Esophagus squamous epithelium (tissue), 5 donors: ENCODE measurements at places on chromosomes 7 and 10.

GRCh38 chr7:31785101-31785500, 98.1 kb downstream of the PPP1R17 start:
- DNase-seq = no peak

- DNase-seq = no peak
These were observed 39.7 kb upstream of the ENO4 start for GRCh38 chr10:116809483-116810119.

DNA sequence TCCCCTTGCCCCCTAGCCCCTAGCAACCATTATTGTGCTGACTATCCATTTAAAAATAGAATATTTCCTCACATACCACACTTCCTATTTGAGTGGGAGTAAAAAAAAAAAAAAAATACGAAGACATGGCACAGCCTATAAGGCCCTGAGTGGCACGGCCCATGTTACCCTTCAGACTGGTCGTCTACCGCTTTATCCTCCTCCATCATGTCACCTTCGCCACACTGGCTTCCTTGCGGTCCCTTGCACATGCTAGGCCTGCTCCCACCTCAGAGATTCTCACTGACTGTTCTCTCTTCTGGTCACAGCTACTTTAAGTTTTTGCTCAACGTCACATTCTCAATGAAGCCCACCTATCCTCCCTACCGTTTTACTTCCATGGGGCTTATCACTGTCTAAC, 130.3 kb downstream of the ATE1 start:
- no peak for DNase-seq

DNA sequence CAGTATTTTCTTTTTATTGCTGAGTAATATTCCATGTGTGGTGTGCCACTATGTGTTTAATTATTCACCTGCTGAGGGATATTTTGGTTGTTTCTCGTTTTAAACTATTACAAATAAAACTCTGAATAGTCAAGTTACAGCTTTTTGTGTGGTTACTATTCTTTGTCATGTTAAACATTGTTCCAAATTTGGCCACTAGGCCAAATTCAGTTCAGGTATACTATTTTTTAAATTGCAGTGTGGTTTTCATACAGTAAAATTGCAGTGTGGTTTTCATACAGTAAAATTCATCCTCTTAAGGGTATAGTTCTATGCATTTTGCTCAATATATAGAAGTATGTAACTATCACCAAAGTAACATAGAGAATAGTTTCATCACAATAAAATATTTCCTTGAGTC, 97.4 kb upstream of the FAM3C start:
- DNase-seq = no peak

- no peak for DNase-seq
These were observed 473 bp downstream of the ADCK2 start for GRCh38 chr7:140673063-140673773.

- no peak for DNase-seq
These were observed 10.4 kb downstream of the WDR91 start for GRCh38 chr7:135200821-135201331.

- no peak for DNase-seq
These were observed 206.7 kb downstream of the POU6F2 start for GRCh38 chr7:39184391-39184790.
